Stimulated activated CD8-positive, alpha-beta memory T cell treated with anti-CD3 and anti-CD28 coated beads, Interleukin-4, amount 100 ng/mL, for 1 hour (primary cell): ENCODE measurements at places on chromosomes 2 and 18.

DNA sequence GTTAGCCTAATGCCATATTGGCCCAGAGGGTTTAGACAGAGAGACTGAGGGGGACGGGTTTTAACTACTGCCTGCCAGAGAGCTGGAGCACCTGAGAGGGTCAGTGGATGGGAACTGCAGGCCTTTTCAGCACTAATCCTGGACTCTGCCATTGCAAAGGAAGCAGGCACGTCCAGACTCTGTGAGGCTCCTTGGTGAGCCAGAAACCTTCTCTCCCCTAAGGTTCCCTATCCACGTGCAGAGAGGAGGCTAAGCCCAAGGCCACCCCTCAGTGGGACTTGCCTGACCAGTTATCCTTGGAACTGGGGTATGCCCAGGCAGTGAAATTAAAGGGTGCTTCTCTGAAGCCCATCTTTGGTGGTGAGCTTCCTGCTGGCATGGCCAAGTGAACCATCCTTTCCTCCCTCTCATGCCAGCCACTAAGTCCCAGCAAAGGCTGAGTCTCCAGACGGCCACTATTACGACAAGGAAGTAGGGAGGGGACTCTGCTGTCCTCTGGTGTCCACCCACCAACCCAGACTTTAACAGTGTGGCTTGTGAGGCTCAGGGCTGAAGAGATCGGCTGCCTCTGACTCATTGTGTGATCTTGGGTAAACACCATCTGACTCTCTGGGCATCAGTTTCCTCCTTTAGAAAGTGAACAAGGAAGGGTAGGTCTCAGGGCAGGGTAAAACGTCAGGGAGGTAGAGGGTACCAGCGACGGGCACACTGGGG lies 3.9 kb upstream of the MLPH start:
- no peak for DNase-seq

- DNase-seq: no peak
Observed at GRCh38 chr2:188765522-188766470, 208.4 kb upstream of the COL3A1 start.

- no peak for DNase-seq
Observed at GRCh38 chr2:66427300-66427699, 7.6 kb upstream of the MEIS1 start.

DNA sequence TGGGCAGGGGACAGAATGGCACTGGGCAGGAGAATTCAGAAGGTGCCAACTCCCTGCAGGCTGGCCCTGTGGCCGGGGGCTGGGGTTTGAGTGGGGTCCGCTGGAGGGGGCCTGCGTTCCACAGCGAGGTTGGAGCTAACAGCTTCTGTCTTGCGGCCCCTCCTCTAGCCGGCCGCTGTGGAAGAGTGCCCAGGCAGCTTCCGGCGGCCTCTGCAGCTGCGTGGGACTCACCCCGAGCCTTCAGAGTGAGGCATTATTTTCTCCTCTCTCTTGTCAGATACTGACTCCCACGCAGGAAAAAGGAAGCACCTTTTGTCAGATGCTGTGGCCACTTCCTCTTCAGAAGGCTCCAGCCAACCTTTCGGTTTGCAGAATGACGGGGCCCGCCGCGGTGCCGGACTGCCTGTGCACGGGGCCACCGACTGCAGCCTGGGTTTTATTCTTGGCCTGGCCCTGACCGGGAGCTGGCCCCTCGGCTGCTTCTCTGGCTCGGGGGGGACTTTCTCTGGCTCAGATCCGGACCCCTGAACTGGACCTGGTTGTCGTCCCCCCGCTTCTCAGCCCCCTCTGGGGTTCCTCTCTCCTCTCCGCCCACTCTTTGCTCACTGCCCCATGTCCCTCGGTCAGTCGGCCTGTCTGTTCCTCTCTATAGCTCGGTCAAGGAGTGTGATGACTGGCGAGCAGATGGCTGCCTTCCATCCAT lies 40.1 kb downstream of the ARHGAP25 start:
- peak; percentile 33 for DNase-seq

GRCh38 chr2:118223992-118224894 lies 136.0 kb downstream of the INSIG2 start:
- no peak for DNase-seq

DNA sequence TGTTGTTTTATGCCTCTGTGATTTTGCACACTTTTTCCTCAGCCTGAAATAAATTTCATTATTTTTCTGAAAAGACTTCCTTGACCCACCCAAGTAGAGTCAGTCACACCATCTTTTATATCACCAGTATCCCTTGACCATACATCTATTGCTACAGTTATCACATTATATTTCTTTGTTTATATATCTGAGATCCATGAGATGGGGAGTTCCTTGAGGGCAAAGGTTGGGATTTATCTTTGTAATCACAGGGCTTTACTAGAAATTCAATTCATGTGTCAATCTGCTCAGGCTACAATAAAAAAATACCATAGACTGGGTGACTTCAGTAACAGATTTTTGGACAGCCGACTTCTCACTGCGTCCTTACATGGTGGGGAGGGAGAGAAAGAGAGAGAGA lies 12.8 kb upstream of the RNF138 start:
- DNase-seq: no peak

DNA sequence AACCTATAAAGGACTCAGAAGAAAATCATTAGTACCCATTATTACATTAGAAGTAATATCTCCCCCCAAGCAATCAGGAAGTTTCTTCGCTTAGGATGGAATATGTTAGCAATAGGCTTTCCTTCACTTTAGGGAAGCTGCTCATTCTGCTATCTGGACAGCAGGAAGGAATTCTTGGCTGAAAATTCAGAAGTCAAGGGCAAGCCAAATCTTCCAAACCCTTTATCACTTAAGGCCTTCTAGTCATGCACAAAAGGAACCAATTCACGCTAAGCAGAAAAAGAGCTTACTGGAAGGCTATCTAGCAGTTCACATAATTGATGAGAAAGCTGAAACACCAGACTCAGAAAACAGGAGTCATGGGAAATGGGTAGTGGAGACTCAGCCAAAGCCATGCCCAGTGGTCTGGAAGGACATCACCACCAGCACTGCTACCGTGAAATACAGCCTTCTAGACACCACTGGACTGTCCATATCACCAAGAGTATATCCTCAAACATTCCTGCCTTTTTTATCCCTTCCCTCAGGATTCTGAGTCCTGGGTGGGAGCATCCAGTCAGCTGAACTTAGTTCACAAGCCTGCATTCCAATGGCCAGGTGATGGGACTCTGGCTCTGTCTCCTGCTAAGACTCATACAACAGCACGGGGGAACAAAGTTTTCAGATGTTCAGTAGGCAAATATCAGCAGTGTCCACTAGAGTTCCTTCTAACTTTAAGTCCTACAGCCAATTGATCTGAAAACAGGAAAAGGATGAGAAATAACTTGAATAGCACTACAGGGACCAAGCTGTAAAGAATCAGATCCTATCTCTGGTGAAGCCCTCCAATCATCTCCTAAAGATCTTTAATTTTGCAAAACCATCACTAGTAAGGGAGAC lies 14.8 kb upstream of the ADAM17 start:
- DNase-seq: no peak

- no peak for DNase-seq
Observed at GRCh38 chr2:135785032-135785431, 43.4 kb downstream of the UBXN4 start.

DNA sequence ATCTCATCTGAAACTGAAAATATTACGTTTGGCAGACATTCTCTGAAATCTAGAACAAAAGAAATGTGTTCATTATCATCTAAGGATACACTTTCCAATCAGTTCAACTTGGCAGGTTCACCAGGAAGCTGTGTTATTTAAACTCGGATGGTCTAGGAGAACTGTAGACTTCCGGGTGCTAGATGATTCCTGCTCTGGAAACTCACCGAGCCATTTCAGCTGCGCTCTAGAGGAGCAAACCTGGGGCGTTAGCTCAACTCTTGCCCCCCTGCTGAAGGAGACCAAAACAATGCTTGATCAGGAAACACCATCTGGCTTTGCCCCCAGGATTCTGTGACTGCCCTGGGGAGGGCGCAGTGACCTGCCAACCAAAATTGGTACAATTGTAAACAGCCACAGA lies 22.9 kb downstream of the MLPH start:
- DNase-seq: no peak

DNA sequence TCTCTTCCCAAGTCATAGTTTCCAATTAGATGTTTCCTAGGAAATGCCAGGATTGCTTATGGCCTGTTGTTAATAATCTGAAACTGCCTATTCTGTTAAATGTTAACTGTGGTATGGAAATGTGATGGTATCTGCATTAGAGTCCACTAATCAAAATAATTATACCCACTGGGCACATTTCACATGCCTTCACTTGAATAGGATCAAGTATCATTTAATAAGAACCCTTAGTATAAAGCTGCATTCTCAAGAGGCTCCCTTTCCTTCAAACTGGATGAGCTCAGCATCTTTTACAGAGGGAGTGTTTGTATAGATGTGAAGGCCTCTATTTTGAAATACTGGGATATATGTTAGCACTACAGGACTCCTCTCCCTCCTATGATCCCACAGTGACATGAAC lies 477.2 kb upstream of the VRK2 start:
- no peak for DNase-seq

DNA sequence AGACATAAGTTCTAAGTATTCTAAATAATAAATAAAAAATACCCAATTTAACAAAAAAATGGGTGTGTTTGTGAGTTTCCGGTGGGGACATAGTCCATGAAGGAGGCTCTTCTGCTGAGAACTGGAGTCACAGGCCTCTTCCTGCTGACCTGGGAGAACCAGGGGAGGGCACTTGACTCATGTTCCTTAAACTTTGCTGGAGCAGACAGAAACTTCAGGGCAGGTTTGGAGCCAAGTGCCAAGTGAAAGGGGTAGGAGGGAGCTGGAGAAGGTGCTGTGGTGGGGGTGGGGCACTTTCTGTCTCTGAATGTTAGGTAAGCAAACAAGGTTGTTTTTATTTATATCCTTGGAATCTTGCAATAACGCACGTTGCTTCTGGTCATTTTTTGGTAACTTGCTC lies 78.8 kb upstream of the TTN start:
- DNase-seq: no peak

DNA sequence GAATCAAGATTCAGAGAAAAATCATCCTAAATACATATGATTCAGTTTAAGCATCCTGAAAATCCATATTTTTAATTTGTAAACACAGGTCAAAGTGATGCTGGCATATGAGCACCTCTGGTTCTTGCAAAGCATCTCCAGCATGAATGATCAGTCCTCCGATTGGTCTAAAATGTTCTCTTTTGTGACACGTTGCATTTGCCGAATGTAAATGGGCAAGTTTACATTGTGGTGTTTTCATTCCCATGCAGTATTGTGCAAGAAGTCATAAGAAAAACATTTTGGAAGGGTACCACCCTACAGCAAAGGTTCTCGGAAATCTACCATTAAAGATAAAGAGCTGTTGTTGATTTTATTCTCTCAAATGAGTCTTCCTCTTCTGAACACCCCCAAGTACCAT lies 108.0 kb upstream of the UNC80 start:
- no peak for DNase-seq

DNA sequence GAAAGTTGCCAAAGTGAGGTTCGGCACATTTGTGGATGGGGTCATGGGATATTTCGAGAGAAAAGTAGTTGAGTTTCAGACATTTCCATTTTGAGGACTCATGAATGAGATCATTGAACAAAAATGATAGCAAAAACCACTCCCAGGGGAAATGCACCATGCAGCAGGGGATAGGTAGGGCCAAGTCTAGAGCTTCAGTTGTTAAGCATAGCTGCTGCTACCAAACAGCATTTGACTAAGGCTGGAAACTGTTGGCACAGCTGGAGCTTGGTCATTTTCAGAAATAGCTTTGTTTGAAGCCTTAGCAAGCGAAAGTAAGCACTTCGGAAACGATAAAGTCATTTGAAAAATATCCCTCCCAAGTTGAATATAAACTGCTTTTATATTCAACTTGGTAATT lies 431.8 kb downstream of the SOCS6 start:
- DNase-seq: no peak

DNA sequence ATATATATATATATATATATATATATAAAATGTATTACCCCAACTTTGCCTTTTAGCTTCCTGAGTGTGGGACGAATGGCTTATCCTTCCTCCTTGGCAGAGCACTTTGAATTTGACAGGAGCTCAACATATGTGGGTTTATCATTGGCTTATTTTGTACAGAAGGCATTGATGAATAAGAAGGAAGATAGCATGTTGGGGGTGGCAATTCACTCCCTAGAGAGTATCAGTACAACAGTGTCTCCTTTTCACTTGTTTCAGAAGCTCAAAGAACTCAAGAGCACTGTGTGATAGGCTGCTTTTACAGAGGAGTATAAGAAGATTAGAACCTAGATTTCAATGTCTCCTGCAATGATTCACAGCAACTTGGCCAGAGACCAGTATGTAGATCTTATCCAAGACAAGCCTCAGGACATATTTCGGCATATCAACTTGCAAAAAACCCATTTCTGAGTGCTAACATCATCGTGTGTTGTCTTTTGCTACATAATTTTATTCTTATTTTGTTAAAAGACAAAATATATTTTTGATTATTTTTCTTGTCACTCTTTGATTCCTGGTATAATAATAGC lies 345.8 kb downstream of the SOCS6 start:
- no peak for DNase-seq

DNA sequence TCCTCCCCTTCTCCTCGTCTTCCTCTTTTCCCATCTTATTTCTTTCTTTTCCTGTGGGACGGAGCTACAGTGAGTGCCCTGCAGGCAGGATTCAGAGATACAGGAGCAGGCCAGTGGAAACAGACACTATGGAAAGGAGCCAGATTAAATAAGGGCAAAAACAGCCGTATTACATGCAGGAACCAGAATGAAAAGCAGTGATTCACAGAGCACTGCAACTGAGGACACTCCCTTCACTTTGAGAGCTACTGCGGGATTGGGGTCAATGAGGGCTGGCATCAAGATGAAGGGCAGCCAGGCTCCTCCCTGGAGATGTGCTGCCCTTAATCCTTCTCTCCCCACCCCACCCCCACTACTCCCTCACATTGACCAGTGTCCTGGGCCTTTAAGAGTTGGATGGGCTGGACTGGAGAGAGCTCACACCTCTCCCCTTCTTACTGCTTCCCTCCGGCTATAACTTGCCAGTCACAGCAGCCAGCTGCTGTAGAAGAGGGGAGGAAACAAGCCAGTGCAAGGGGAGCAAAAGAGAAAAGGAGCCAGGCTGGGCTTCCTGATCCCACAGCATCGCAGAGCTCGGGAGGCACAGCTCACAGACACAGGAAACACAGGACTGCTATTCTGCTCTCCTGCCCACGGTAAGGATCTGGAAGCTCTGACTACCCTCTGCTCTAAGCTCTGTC lies at the start of gene PLCD4:
TSS of gene PLCD4 (plus strand) at position 464 of the 680 bp plus-strand sequence. CDS start 7,841 bp downstream, outside the sequence.
- no peak for DNase-seq
